Stimulated activated CD8-positive, alpha-beta memory T cell treated with anti-CD3 and anti-CD28 coated beads, Interleukin-2, amount 100 ng/mL, for 48 hours (primary cell): ENCODE measurements at places on chromosomes 5 and 9.

GRCh38 chr9:76405868-76406267 is 11.6 kb upstream of the RFK start:
- no peak for DNase-seq

GRCh38 chr9:112890106-112891081 is at the start of gene SLC46A2:
TSS of gene SLC46A2 (minus strand) at chr9:112890876. CDS start at chr9:112890681, 195 bp downstream.
- no peak for DNase-seq

GRCh38 chr9:92176800-92177185 is 61.6 kb upstream of the SPTLC1 start:
- DNase-seq = no peak

- peak; percentile 46 for DNase-seq
Observed at GRCh38 chr9:2859776-2860379, 16.0 kb upstream of the PUM3 start.

DNA sequence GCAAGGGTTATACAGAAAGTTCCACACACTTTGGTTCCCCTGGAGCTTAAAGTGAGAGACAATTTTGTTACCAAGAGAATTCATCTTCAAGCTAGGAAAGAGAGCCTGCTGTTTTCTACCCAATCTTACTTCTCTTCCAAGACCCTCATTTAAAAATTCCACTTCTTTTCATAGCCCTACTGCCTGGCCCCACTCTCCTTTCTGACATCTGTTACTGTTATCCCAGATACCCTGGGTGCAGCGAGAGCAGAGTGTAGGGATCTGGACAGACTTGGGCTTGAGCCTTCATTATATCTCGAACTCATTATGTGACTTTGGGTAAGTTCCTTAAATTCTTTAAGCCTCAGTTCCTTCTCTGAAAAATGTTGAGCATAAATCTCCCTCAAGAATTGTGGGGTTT is 263.1 kb downstream of the ASTN2 start:
- no peak for DNase-seq

DNA sequence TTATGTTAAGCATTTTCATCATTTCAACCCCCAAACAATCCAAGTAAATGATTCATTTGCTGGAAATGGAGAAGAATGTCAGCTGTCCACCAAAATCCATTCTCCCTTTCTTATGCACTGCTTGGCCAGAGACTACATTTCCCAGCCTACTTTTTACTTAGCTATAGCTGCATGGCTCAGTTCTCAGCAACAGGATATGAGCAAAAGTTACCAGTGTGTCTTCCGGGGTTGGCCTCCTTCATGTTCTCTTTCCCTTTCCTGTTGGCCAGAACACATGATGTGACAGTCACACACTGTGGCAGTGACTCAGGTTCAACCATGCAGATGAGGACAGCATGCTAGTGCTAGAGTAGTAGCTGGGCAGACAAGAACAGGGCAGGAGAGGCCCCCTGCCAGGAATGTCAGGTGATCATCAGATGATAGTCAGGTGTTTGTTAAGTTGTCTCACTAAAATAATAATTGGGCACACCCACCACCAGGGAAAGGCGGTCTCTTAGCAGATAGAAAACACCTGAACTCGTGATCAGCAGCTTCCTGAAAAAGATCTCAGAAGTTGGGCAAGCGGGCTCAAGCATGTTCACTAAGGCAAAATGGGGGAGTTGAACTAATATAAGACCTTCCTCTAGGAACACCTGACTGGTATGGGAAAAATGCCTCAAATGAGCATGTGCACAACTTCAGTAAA is 12.2 kb downstream of the GPR150 start:
- peak; percentile 45 for DNase-seq

DNA sequence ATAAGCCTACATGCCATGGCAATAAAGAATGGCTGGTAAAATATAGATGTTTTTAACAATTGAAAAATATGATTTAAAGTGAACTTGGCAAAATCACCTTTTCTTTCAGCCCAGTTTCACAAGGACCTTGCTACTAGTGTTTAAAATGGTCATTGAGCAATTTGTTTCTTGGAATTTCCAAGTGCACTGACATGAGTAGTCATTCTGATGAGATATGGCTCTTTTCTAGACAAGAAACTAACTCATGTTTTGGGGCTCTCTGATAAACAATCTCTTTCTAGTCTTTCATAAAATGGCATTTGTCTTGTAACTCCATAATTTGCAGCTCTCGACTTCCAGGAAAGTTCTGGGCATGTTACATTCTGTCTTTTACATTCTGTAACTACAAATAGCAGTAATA is 176.8 kb downstream of the NR2F1-AS1 start:
- no peak for DNase-seq

GRCh38 chr5:127922603-127923002 is 161.0 kb upstream of the SLC12A2 start:
- DNase-seq = no peak

DNA sequence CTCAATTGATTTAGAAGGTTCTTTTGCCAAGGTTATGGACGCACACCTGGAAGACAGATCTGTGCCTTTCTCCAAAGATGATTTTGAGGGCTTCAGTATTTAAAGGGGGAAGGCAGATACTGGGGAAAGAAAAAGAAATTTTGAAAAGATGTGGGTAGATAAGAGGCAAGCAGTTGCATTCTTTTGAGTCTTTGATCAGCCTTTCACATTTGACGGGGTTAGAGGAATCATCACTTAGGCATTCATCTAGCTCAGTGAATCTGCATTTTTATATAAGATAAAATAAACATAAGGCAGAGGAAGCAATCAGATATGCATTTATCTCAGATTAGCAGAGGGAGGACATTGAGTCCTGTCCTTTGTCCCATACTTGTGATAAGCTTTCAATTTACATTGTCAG is 243.4 kb upstream of the RAI14 start:
- no peak for DNase-seq

- DNase-seq = no peak
Observed at GRCh38 chr9:134423749-134424148, 97.5 kb downstream of the RXRA start.

GRCh38 chr9:82081496-82081895 is 92.9 kb downstream of the SPATA31D1 start:
- DNase-seq = no peak

- DNase-seq = no peak
Observed at GRCh38 chr5:55316837-55317236, 9.0 kb downstream of the MTREX start.

DNA sequence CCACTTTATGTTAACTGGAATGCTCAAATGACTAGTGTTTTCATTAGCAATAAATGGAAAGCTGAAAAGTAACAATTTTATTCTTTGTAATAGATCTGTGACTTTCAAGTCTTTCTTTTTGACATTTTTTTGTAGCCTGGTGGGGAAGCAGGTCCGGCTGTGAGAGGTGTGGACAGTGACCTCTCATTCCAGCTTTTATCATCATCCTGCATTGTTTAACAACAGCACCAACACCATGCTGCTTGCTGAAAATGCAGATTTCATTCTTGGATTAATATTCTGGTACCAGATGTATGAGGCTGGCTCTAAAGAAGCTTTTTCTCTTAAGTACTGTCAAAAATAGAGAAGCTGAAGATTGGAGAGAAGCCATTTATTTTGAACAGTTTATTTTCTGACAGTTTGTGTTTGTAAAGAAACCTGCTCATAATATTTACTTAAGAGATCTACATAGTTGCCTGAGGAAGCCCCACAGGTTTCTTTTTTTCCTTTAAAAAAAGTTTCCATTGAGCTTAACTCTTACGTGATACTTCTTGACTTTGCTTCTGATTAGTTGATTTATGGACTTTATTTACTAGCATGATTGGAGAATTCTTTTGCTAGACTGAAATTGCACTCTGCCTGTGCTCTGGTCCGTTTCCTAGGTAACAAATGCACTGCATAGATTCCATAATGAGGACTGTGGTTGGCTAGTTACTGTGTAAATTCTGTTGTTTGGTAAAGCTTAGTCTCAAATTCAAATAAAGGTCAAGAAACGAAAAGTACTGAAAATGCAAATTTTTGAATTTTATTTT is 3.4 kb downstream of the KIAA1958 start:
- DNase-seq = no peak

- DNase-seq = no peak
Observed at GRCh38 chr5:68086857-68087256, 128.7 kb upstream of the PIK3R1 start.

DNA sequence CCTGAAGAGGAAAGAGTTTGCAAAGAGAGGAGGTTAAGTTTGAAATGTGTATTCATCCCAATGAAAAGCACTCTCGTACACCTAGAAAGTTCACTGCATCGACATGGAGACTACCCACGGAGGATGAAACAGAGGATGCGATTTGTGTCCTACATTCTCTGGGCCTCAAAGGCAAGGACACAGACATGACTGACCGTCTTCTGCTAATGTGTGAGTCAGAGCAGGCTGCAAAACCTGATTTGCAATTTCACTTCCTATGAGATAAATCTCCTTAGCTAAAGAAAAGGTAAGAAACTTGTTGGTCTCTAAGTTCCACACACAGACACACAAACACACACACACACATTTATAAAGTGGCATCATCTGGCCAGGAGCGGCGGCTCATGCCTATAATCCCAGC is 98.6 kb downstream of the GNAQ start:
- DNase-seq = no peak

GRCh38 chr9:4016789-4017188 is 283.1 kb downstream of the GLIS3 start:
- no peak for DNase-seq
